ENCODE measurements at places on chromosomes 11 and 22.

DNA sequence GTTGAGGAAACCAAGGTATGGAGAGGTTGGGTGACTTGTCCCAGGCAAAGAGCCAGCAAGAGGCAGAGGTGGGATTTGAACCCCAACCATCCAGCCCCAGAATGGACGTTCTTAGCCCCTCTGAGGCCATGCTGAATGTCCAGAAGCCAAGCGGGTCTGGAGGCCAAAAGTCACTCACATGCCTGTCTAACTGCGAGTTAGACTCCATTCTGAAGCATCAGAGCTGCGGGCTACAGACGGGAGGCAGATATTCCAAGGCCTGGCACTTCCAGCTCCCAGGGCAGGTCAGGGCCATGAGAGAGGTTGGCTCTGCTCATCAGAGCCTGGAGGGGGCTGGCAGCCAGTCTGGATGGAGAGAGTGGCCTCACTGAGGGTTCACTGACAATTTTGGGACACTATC is 616.5 kb downstream of the BRD1 start:
- DNase-seq: no peak

DNA sequence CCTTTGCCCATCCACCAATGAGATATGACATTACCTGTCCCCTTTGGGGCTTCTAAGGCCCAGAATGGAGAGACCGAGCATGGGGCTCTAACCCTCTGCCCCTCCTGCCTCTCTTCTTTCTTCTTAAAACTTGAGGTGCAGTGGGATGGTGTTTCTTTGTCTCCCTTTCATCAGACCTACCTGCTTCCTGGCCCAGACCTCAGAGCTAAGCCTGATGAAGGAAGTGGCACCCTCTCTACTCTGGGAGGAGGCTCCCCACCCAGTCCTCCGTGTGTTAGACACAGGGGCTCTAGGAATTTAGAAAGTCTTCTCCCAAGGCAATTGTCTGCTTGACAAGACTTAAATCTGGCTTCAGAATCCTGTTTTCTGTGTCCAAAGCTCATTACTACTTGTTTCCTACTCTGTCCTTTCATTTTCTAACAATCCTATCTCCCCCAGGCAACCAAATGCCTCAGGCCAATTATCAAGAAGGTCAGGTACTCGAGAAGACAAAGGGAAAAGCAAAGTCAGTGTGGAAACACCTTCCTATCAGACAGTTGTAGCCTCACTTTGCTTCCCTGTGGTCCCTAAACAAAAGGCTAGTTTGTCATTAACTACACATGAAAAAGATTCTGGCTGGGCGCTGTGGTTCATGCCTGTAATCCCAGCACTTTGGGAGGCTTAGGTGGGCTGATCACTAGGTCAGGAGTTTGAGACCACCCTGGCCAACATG is 20.3 kb upstream of the PARVA start:
- no peak for DNase-seq

DNA sequence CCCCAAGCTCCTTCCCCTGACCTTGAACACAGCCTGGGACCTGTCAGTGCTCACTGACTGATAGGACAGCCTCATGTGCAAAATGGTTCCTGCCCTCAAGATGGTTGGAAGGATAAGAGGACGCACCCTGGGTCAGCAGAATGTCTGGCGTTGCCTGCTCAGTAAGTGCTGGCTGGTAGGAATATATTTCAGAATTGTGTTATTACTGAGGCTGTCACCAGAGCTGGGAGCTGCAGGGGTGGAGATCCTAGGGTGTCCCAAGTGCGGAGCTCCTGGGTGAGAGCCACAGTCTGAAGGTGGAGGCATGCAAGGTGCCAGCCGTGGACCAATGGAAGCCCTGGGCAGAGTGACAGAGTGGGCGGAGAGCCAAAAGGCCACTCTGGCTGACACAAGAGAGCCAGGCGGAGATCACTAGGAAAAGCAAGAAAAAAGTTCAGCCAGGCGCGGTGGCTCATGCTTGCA is 1.0 kb upstream of the SEC14L4 start:
- no peak for DNase-seq

GRCh38 chr11:1771700-1772099 is 8.0 kb upstream of the CTSD start:
- no peak for DNase-seq

DNA sequence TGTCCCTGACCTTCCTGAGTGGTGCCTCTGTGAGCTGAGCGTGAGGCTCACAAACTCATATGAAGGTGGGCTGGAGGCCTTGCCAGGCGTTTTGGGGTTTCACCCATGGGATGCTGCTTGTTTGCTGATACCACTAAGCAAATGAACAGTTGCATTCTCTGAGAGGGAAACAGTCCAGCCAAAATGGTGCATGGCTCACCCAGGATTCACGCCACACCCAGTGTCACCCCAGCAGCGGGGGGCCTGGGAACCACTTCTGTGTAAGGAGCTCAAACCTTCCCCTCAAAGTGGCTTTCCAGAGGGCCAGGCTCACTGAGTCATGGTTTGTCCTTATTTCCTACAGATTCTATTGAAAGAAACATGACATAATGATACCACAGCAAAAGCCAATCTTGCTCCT is 928.1 kb downstream of the TBC1D22A start:
- no peak for DNase-seq

- DNase-seq: no peak
Measured at GRCh38 chr11:36002796-36003195, 58.9 kb downstream of the LDLRAD3 start.

GRCh38 chr11:69934861-69935494 is 115.8 kb upstream of the FGF3 start:
- no peak for DNase-seq

DNA sequence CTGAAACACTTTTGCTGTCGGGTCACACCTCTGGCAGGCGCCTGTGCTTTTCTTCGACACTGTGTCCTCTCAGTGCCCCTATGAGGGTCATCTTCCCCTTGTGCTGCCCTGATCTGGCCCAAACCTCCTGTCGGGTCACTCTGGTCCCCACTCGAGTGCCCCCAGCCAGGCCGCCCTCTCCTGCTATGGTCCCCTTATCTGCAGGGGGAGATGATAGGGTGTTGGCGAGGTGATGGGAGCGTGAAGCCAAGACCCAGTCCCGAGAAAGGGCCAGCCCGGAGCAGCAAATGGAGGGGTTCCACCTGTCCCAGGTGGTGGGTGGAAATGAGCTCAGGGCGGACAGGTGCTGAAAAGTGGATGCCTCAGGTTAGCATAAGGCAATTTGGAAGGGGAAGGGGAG is 9.7 kb downstream of the NADSYN1 start:
- DNase-seq: no peak

- DNase-seq: no peak
Measured at GRCh38 chr11:120054016-120054752, 83.7 kb downstream of the TRIM29 start.

DNA sequence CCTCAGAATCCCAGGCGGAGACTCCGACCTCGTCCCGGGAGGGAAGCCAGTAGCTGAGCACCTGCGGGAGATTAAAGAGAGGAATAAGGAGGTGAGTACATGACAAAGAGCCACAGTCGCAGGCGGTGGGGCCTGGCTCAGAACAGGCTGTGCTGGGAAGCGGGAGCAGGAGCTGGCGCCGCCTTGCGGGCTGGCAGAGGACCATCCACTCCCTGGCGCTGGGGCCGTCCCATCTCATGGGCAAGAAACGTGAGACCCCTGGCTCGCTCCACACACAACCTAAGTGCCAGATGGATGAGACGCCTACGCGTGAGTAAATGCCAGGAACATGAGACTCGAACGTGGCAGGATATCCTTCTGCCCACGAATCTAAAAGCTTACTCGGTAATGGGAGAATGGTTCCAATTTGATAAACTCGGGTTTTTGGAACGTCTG is 6.3 kb downstream of the CEND1 start:
- no peak for DNase-seq

GRCh38 chr11:116511684-116512083 is 261.1 kb downstream of the BUD13 start:
- no peak for DNase-seq

DNA sequence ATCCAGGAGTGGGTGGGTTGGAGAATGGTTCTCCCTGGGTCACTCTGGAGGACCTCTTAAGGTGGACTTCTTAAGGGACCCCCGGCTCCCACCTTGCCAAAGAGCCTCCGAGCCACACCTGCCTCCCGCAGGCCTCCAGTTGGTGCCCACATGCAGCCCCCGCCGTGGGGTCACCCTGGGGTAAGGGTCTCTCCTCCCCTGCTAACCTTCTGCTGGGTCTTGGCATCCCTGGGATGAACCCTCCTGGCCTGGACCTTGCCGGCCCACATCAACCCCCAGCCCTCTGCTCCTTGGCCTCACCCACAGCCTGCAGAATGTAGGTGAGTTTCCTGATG is 12.5 kb upstream of the MUC6 start:
- DNase-seq: no peak

DNA sequence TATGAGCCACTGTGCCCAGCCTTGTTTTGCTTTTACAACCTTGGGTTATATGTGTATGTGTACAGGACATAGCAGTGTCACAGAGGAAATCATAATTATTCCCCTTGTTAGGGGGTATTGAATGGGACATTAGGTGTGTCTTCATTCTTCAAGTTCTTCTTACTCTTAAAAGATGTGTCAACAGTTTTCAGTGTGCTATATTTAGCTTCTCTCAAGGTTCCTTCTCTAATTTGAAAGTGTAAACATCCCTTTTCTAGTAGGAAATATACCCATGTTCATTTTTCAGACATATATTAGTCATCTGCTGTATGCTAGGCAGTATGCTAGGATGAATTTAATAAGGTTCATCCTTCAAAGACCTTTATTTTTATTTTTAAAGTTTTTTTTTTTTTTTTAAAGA is 17.1 kb downstream of the PCF11 start:
- no peak for DNase-seq

DNA sequence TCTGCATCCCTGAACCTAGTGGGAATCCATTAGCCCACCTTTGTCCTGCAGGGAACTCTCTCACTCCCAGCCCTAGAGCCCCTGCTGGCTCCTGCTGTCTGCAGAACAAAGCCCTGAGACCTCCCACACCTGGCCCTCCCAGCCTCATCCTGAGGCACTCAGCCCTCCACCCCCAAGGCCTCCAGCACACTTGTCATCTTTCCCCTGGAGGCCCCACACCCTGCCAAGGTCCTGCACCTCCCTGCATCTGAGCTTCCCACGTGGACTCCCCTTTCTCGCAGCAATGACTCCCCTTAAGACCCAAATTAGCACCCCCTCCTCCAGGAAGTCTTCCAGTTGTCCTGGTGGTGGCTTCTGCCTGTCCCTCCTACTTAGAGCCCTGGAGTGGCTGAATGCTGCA is 42.3 kb upstream of the LINC01488 start:
- DNase-seq: no peak
